ENCODE measurements at places on chromosomes 5 and 9.
A peak's percentile ranks its signal among the peaks of the same experiment; 100 is the strongest.

DNA sequence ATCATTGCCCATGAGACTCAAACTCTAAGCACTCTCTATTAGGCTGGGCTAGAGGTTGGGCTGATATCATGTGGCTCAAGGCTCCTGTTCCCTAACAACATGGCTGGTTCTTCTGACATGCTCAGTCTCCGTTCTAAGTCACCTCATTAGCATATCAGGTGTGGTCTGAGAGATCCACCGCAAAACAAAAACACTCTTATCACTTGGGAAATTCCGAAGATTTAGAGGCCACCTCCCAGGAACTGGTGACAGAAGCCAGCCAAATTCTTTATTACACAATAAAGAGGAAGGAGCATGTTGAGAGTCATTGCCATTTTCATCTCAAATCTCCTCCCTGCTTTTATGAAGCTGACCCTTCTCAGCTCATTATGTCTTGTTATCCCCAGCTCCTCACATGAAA, 107.6 kb downstream of the MSX2 start:
- DNase-seq, result no peak

DNA sequence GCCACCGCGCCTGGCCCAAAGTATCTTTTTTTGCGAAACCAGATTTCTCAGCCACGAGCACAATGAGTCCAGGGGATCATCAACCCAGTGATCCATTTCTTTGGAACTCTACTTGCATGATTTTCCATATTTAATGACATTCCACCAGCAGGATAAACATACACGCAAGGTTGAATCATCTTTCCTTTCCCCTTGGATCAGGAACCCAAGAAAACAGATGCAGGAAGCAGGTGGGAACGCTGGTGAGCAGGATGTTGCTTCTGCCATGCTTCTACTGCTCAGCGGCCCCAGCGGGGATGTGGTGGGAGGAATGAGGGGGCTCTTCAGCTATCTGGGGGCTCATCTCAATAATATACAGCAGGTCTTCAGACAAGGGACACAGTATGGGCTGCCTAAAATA, 118.2 kb downstream of the SEC61B start:
- no peak for DNase-seq

- DNase-seq, result no peak
Observed at GRCh38 chr5:113692891-113693457, 179.5 kb downstream of the YTHDC2 start.

GRCh38 chr5:6221141-6221626, 157.2 kb downstream of the MED10 start:
- DNase-seq, result no peak

DNA sequence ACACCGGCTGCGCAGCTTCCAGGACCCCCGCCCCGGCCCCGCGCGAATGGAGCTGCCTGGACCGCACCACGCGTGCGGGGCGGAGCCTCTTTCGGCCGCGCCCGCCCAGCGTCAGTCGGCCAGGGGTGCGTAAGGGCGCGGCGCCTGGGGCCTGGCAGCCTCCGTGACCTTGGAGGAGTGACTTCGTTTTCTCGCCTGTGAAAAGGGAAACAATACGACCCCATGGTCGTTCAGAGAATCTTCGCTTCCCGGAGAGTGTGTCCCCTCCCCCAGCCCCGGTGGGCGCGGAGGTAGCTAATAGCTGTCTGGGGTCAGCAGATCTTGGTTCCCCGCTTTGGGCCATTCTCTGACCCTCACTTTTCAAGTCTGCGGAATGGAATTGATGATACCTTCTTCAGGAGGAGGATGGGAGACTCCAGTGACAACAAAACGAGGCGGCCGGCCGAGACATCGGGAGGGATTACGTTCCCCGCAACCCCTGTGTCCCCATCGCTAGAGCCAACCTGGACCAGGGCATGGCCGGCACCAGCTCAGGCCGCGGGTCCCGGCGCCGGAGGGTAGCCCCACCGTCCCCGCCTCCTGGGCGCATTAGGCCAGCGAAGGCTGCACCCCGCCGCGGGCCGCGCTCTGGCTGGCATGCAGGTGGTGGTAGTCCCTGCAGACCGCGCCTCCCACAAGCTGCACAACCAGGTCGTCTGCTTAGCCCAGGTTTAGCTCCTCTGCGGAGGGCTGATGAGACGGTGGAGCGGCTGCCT, 5.5 kb upstream of the CDHR2 start:
- DNase-seq, result peak; percentile 78

GRCh38 chr5:150764530-150764929, 5.7 kb upstream of the DCTN4 start:
- no peak for DNase-seq

- DNase-seq, result no peak
Observed at GRCh38 chr9:132806723-132807421, 71.2 kb downstream of the AK8 start.

GRCh38 chr9:128390813-128391711, 19.9 kb downstream of the URM1 start:
- no peak for DNase-seq

DNA sequence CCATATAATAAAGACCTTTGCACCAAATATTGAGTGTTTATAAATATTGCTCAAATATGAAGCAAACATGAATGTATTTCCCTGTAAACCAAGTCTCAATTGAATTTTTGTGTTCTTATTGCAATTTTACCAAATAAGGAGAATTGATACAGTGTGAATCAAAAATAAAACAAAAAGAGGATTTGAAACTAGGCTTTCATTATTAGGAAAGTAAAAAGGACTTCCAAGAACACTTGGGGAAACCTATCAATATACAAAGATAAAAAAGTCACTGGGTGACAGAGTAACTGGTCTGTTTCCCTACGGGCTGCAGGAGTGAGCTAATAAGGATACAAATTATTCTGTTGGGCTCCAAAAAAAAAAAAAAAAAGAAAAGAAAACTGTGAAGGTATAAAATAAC, 44.8 kb upstream of the SNX2 start:
- no peak for DNase-seq

DNA sequence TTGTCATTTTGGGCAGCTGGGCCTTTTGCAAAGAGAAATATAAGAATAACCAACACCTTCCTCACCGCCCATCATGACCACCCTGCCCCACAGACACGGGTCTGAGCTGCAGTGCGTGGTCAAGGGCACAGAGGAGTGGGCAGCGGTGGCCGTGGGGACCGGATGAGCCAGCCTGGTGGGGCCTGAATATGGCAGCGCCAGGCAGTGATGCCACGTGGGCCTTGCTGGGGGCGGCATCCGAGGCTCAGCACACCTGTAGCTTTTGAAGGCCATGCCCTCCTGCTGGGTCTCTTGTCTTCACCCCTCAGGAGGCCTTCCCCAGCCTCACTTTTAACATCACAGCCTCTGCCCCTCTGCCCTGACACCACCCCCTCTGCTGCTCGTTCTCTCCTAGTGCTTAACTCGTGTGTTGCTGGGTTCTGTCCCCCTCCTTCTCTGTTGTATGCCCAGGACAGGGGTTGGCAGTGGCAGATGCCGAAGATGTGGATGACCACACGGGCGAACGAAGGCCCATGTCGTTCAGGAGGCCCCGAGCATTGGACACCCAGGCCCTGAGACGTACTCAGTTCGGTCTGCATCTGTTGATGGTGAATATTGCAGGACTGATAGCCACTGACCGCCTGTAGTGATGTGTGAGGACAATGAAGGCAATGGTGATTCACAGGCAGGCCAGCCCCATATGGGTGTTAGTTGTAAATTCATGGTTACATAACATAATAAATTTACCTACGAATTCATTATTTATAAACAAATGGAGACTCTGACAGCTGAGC, 46.0 kb downstream of the AHRR start:
- no peak for DNase-seq

- no peak for DNase-seq
Observed at GRCh38 chr9:2634153-2634552, 12.6 kb downstream of the VLDLR start.
